GM03348 (cell line): ENCODE measurements at places on chromosomes 5 and 9.
A peak's percentile ranks its signal among the peaks of the same experiment; 100 is the strongest.

DNA sequence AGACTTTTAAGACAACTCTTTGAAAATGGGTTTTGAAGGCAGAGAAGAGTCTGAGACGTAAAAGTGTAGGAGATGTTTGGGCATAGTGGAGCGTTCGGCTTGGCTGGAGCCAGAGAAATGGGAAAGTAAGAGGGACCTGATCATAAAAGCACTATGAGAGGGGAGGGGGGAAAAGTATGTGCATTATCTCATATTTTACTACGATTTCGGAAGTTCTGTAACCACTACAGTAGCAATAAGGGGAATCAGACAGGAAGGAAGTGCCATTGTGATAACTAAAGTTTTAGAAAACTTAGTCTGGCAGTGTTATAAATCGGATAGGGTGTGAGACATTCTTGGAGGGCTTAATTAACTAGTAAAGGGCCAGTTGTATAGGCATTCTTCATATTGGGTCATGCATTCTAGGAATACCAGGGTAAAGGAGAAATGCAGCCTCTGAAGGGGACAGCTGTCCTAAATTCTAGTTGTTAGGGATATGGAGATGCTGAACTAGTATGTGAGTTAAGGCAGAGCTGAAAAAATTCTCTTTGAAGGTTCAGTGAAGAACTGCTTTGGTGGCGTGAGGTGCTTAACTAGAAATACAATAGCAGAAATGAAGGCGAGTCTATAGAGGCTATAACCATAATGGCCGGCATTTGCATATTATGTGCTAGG, 83.8 kb upstream of the FREM1 start:
- peak; percentile 12 for DNase-seq

DNA sequence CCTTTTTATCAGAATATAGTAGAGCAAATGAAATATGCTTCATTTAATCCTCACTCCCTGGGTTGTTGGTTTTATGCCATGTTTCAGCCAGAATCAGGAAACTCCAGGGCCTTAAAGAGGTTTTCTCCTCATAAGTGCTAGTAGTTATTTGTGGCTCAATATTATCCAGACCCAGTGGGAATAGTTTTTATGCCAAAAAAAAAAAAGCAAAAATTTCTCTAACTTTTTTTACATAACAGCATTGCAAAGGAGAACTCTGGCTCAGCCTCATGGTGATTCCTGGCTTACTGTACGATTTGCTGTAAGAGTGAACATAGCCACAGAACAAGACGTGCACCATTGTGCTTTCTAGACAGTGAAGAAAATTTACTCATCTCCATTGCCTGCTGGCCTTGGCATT, 232.5 kb downstream of the PJA2 start:
- no peak for DNase-seq

DNA sequence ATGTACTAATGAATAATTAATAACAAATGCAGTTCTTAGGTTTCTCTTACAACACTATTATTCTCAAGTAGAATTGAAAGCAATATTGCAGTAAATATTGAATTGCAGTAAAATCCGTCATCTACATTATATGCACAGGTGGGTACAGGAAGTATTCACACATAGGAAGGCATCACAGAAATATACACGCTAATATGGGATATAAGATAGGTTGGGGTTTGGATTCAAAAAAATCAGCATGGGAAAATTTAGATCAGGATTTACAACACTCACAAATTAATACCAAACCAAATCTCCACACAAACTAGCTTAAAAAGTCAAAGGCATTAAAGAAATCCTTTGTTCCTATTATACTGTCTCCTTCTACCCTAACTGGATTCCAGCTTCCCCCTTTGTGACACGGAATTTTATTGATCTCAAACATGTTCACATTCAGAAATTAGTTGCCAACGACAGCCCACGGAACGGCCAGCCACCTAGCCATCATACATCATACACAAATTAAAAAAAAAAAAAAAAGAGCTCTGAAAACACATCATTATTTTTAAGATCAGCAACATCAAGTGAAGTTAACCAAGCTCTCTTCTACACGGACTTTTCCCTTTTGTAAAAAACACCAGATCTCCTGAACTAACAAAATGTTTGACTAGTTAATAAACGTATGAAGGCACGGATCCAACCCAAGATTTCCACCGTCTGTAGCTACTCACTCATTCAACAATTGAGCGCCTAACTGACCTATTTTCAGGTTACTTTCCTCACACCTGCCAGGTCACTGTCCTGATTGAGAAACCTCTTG, 2.2 kb downstream of the NR6A1 start:
- DNase-seq, result no peak

DNA sequence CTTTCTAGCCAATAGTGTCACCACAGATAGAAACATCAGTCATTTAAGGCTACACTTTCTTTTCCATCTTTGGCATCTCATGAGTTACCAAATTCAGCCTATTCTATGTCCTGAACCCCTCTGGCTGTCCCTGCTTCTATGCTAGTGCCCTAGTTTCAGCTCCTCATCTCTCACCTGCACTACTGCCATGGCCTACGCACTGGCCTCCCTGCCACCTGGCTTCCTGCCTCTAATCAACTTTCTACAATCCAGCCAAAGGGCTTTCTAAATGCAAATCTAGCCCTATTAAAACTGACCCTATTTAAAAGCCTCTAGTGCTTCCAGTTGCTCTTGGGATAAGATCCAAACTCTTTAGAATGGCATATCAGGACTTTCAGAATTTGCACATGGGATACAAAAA, 482.9 kb downstream of the TMEM38B start:
- no peak for DNase-seq

- peak; percentile 24 for DNase-seq
These were observed 132.2 kb upstream of the HMHB1 start for GRCh38 chr5:143679777-143680176.

DNA sequence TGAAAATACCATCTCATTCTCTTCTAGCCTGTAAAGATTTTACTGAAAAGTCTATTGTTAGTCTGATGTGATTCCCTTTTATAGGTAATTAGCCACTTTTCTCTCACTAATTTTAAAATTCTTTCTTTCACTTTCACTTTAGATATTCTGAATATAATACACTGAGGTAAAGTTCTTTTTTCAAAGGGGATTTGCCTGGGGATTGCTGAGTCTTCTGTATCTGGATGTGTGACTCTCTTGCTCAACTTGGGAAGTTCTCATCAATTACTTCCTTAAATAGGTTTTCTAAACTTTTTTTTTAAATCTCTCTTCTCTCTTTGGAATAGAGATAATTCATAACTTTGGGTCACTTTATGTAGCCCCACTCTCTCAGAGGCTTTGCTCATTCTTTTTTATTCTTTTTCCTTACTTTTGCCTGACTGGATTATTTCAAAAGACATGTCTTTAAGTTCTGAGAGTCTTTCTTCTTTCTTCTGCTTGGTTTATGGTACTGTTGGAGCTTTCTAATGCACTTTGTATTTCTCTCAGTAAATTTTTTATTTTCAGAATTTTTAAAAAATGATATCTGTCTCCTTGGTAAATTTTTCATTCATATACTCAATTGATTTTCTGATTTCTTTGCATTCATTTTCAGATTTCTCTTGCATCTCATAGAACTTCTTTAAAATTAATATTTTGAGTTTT, 55.9 kb upstream of the IL12B start:
- DNase-seq, result no peak

- DNase-seq, result no peak
These were observed 123.6 kb downstream of the C5orf15 start for GRCh38 chr5:133844836-133845235.

DNA sequence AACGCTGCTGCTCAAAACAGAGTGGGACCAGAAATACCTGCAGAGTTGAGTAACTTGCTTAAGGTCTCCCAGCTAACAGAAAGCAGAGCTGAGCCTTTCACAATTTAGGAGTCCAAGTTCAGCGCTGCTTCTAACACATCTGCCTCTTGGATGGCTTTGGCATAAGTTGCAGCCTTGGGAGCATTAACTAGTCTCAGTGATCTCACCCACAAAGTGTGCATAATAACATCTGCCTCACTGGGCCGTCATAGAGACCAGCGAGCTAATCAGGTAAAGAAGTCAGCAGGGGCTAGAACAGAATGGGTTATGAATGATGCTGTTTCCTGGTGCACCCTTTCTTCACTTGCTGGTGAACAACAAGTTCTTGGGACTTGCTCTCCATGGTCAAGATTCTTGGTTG, 36.5 kb downstream of the WWC1 start:
- DNase-seq, result peak; percentile 65

DNA sequence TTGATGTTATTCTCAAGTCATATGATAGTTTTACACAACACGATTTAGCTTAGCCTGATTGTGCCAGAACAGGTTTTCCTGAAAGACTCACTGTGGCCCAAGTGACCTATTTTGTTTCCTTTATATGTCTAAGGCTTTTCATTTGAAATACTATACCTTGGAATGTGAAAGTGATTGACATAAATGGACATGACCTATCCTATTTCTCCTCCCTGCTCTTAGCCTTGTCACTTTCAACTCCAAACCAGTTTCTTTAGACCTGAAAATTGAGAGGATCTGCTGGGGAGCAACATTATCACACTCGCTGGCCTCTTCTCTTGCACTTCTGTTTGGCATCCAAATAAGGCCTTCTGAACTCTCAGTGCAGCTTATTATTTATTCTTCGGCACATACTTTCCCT, 496.8 kb downstream of the MAT2B start:
- no peak for DNase-seq

- no peak for DNase-seq
These were observed 63.4 kb downstream of the GOLM1 start for GRCh38 chr9:86035827-86036440.

GRCh38 chr5:114411380-114411931, 49.6 kb downstream of the KCNN2 start:
- no peak for DNase-seq
